ENCODE measurements at places on chromosomes 6 and 20.

- no peak for DNase-seq
Observed at GRCh38 chr20:64113444-64113775, 6.0 kb upstream of the NPBWR2 start.

GRCh38 chr6:30887901-30888815 is 3.8 kb downstream of the DDR1 start:
- DNase-seq = no peak

DNA sequence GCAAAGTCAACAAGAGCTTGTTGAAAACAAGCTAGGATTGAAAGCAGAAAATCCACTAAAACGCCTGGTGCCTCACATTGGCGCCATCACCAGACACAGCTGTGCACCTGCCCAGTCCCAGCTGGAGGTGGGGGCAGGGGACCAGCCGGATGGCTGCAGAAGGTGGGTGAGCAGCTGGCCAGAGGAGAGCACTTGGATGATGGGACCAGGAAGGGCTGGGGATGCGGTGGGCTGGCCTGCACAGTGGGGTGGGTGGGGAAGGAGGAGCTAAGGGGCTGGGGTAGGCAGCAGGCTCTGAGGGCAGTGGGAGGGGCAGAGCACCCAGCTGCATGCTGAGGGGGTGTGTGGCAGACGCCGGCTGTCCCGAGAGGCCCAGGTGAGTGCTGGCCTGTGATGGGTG is 7.1 kb downstream of the CABLES2 start:
- DNase-seq = no peak

DNA sequence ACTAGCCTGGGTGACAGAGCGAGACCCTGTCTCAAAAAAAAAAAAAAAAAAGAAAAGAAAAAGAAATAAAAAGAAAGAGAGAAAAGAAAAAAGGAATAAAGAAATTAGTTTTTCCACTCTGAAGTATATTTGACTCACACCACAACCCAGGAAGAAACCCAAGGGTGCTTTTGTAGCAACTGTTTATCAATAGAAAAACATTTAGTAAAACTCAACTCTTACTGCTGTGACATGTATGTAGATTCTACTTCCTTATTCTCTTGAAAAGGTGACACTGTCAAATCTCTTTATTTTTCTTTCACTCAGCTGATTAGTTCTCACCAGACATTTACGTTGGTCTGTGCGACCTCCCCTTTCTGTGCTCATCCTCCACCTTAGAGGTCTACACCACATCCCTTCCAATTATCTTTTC is 99.9 kb upstream of the SHLD1 start:
- DNase-seq = no peak

DNA sequence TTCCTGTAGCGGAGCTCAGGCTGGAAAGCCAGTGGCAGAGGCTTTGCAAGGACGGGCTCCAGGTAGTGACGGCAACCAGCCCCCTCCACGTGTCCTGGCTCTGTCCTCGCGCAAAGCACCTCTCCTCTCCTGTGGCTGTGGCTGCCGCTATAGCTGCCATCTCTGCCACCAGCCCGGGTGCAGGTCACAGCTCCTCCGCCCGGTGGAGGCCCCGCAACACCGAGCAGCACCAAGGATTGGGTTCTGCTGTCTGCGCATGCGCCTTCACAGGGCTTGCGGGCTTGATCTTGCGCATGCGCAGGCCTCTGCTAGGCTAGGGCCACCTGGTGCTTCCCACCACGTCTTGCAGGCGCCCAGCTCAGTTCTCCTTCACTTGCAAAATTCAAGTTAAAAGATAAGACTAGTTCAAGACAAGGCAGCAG is 625.4 kb downstream of the QKI start:
- peak; percentile 76 for DNase-seq

GRCh38 chr6:22681761-22682160 is 112.4 kb downstream of the HDGFL1 start:
- no peak for DNase-seq

DNA sequence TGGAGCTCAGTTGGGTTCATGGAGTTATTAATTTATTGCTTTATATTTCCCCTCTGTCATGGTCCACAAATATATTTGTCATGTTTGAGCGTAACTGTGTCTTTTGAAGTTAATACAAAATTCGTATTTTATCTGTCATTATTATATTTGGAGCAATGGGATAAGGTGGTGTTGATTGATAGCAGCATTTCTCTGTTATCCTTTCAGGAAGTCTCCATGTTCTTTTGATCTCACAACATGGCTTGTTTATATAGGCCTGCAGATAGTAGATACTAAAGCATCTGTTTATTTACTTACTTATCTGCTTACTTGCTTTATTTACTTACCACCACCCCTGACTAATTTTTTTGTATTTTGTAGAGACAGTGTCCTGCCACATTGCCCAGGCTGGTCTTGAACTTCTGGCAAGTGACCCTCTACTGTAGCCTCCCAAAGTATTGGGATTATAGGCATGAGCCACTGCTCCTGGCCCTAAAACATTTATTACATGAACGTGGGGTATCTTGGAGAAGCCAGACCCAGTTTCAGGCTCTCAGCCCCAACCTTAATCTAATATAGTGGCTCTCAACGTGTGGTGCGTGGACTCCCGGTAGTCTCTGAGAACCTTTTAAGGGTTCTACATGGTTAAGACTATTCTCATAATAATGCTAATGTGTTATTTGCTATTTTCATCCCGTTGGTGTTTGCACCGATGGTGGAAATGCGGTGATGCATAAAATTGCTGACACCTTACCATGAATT is 104.2 kb downstream of the NCOA3 start:
- DNase-seq = no peak

GRCh38 chr6:22653980-22654610 is 84.7 kb downstream of the HDGFL1 start:
- DNase-seq = no peak

DNA sequence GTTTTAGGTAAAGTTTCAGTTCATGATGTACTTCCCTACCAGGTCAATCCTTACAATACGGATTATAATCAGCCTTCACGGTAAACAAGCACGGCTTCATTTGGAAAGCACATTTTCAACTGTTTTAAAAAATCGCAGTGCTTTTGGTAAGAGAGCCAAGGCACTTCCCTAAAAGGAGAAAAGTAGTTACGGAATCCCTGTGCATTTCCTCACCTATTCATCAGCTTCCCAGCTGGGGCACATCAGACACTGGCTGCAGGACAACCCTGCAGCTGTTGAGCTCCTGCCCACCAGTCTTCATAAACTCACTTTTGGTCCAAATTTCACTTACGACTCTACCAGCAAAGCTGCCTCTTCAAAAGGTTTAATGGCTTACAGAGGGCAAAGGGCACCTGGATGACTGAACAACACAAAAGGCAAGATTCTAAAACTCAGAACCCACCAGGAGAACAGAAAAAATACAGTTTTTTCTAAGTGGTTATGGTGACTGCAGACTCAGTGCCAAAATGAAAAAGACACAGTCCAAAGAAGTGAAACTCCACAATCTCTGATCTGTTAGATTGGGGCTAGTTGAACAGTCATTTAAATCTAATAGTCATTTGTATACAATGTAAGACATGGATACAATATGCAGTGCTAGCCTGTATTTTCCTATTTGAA is 7.5 kb downstream of the SNX5 start:
- DNase-seq = peak; percentile 78

DNA sequence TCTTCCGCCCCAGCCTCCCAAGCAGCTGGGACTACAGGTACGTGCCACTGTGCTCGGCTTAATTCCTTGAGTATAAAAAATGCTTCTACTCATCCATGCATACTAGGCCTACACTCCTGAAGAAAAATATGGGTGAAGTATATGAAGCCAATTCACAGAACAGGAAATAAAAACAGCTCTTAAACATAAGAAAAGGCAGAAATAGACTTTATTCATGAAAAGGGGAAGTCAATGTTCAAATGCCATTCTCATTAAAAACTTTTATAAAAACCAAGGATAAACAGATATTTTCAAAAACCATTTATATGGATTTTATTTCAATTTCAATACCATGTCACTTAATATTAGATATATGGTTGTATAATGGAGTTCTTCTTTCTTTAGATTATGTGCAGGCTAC is 18.3 kb downstream of the SERPINB9 start:
- DNase-seq = no peak

DNA sequence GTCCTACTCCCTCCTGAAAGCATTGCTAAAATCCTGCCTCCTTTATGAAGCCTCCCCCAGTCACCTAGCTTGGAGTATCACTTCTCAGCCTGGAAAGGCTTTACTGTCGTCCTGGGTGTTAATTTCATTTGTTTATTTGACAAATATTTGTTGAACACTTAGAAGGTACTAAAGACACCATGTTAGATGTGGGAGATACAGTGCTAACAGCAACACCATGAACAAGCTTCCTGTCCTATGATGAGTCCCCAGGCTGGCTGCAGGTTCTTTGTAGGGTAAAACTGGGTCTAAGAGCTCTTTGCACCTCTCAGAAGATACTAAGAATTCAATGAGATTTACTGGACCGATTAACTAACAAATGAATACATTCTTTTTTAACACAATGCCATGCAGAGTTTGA is 109.2 kb upstream of the TMEM170B start:
- no peak for DNase-seq

GRCh38 chr6:127515794-127516661 is 3.1 kb downstream of the MTCL3 start:
- peak; percentile 81 for DNase-seq

Measured in left ventricle myocardium superior (tissue), 1 donor.